CD4-positive, alpha-beta T cell treated with Interferon gamma for 1 hour (primary cell): ENCODE measurements at places on chromosomes 13 and 19.
A peak's percentile ranks its signal among the peaks of the same experiment; 100 is the strongest.

DNA sequence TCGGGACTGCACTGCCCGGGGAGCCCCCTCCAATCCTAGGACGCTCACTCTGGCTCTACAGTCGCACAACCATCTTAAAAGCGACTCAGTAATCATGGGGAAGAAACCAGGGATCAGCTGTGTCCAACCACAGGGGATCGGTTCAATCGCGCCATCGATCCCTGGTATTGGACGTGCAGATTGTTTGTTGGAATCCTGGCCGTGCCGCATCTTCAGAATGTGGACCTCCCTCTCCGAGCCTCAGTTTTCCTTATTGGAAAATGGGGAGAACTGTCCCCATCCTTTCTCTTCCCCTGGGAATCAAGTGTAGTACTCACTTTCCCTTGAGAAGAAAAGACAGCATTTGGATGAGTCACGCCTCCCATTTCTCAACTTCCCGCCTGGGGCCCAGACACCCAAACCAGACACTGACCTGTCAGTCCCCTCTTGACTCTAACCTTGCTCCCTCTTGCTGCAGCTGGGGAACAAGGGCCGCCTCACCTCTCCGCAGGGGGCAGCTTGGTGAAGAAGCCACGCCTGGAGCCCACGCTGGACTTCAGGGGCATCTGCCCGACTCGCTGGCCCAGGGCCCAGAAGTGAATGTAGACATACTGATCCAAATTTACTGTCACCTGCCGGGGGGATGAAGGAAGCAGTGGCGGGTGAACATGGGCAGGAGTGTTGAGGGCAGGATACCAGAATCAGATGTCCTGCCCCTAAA, 17.6 kb downstream of the EMP3 start:
- no peak for DNase-seq

- no peak for DNase-seq
These were observed 178.3 kb upstream of the RFC3 start for GRCh38 chr13:33639626-33640080.

GRCh38 chr13:20351281-20352022, 119.3 kb upstream of the GJB6 start:
- DNase-seq, result no peak

GRCh38 chr13:104769545-104769944, 1703.3 kb upstream of the SLC10A2 start:
- DNase-seq, result no peak

DNA sequence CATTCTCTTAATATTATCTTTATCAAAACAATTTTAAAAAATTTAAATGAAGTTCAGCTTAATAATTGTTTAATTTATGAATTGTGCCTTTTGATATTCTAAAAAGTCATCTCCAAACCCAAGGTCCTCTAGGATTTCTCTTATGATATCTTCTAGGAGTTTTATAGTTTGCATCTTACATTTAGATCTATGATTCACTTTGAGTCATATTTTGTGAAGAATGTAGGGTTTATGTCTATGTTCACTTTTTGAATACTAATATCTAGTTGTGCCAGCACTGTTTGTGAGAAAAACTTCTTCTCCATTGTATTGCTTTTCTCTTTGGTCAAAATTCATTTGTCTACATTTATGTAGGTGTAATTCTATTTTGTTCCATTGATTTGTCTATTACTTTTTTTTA, 1068.4 kb upstream of the SPRY2 start:
- DNase-seq, result no peak

GRCh38 chr19:46291829-46292228, 5.0 kb upstream of the HIF3A start:
- DNase-seq, result no peak

GRCh38 chr19:48210005-48210404, 39.5 kb downstream of the ZSWIM9 start:
- no peak for DNase-seq

DNA sequence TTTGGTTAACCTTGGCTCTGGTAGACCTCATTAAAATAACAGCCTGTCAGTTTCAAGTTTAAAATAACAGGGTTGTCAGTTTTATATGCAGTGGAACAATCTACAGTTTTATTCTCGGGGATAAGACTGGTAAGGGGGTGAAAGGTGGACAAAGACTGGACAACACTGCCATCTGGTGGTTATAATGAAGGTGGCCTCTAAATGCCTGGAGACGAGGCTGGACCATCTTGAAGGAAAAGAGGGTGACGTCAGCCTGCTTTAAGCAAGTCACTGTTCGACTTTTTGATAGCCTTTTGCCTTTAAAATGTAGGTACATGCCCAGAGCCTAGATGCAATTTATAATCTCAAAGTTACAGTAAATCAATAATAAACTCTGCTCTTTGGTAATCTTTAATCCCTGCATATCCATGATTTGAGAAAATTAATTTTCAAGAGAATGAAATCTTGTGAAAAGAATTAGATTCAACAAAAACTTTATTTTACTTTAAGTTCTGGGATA, 117.0 kb downstream of the DCT start:
- peak; percentile 51 for DNase-seq

DNA sequence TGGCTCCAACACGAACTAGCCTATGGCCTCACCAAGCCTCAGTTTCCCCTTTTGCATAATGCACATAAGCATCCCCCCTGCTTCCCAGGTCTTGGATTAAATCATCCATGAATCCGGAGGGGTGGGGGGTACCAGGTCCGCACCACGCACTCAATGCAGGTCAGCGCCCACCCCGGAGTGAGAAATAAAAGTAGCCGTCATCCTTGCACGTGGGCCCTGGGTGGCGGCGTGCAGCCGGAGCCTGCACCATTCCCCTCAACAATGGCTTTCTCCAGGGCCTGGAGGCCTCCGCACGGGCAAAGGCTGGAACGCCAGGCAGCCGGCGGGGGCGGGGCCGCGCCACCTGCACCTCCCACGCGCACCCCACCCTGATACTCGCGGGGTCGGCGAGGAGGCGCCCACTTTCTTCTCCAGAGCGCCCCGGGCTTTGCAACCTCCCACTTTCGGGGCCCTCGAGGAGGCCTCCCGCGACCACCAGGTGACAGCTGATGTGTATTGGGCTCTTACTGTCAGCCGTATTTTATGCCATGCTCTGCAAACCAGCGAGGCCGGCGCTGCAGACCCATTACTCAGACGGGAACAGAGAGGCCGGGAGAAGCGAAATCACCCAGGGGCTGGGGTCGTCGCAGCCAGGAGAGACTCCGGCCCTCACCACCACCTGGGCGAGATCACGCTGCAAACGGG, 767 bp upstream of the GADD45B start:
- DNase-seq, result peak; percentile 46

GRCh38 chr13:30002577-30002976, 152.2 kb upstream of the UBL3 start:
- DNase-seq, result no peak

- DNase-seq, result no peak
These were observed 54.0 kb upstream of the CNMD start for GRCh38 chr13:52793515-52794061.

DNA sequence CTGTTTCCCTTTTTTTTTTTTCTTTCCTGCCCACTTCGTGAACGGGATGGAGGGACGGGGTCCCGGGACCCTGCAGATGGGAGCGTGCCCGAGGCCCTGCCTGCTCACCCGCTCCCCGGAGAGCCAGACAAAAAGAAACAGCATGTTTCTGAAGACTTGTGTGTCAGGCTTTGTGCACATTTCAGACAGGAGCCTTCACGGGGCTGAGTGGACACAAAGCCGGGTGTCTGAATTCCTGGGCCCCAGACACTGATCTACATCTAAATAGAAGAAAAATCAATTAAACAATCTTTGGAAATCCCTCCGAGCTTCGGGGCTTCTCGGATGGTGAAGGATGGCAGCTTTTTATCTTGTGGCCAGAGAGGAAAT, 4.2 kb downstream of the PGPEP1 start:
- DNase-seq, result no peak

GRCh38 chr13:75395901-75396300, 86.1 kb downstream of the TBC1D4 start:
- no peak for DNase-seq

DNA sequence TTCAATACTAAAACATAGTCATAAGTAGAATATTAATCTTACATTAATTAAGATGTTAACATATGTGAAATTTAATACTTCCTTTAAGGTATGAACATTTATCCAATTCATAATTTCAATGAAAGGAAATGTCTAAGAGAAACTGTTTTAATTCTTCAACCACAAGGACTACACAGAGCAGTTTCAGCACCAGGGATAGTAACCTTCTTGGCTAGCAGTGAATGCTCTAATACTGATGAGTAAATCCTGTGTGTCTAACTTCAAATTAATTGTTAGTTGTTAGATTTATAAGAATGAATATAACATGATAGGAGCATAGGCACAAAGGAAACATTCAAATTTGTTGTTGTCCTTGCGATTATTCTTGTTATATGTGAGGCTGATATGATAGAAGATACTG, 15.6 kb upstream of the NBEA start:
- DNase-seq, result no peak

GRCh38 chr19:16263141-16263761, 61.4 kb upstream of the KLF2 start:
- DNase-seq, result peak; percentile 34

DNA sequence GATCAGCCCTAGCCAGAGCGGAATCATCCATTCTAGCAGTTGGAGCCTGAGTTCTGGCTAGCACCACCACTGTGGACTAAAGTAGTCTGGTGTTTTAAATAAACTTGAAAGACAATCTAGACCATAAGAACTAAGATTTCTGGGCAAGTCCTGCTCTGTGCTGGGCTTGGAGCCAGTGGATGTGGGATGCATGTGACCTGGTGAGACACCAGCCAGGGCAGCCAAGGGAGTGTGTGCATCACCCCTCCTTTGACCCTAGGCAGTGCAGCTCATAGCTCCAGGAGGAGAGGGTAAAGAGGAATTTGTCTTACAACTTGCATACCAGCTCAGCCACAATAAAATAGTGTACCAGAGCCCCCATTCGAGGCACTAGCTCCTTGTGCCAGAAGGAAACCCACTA, 21.0 kb downstream of the ITGBL1 start:
- no peak for DNase-seq

GRCh38 chr19:35846038-35846668, 6.2 kb downstream of the NPHS1 start:
- DNase-seq, result no peak

DNA sequence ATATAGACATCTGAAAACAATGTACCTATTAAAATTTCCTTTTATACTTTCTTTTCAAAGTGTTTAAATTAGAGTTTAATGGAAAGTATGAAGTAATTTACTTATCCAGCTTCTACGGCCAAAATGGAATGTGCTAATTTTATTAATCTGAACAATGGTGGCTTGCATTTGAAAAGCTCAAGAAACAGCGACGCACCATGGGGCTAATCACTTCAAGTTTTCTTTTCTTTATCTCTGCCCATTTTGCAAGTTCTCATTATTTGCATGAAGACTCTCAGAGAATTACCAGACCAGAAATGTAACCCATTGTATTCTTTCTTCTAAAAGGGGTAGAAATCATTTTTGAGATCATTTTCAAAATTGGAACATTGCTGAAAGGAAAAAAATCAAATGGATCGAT, 204.0 kb upstream of the STARD13 start:
- no peak for DNase-seq

DNA sequence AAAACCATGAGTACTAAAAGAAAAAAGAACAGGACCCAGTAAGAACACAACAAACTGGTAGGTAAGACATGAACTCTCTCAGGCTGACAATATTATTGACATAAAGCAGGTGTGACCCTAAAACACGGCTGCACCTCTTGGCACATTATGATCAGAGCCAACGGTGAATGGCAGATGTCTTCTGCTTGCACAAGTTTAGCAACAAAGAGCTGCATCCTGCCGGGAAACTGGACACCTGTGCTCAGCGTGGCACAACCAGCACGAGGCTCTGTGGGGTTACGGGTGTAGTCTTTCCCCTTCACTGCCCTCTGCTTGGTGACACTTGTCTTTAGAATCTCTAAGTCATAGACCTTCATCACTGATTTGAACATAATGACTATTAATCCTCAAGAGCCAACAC, 97.9 kb downstream of the DOCK9 start:
- DNase-seq, result no peak

- DNase-seq, result no peak
These were observed 38.5 kb upstream of the MAB21L1 start for GRCh38 chr13:35514801-35515502.

GRCh38 chr19:41218615-41219507, at the start of gene AXL:
Gene AXL, plus strand, starts transcription at chr19:41219223. Its CDS starts 170 bp downstream, at chr19:41219393.
- no peak for DNase-seq

DNA sequence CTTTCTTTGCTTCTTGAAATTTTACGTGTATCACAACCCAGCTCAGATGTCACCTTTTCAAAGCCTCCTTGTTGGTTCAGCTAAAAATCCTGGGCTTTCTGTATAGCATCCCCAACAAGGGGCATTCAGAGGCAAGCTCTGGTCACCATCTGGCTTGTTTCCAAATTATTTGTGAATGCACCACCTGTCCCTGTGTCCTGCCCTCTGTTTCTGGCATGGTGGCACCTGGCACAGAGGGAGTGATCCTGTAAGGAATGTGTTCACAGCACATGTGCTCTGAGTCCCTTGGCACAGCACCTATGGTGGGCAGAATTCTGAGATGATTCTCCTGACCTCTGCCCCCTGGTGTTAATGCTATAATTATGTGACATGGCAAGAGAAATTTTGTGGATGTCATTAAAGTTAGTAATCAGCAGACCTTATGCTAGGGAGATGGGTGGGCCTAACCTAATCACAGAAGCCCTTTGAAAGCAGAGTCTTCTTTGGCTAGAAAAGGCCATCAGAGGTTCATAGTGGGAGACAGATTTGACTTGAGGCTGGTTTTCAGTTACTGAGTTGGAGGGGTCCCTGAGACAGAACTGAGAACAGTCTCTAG, 76.3 kb downstream of the ZNF429 start:
- no peak for DNase-seq

DNA sequence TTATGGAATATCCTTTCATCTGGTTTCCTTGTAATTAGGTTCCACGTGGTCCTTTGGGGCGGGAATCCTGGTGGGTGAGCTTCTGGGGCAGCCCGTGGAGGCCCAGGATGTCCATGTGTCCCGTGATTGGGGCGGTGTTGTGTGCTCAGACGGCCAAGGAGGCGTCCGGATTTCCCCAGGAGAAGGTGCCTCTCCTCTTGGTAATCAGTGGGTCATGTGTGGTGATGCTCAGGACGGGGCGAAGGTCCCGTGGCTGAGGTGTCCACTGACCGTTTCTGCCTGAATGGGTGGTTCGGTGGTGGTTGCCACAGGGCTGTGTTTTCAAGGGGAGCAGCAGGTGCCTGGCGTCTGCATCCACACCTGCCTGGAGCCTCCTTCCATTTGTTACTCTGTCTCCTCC, 52.2 kb upstream of the F7 start:
- DNase-seq, result no peak

- peak; percentile 70 for DNase-seq
These were observed 7.2 kb upstream of the ZNF606 start for GRCh38 chr19:58009666-58010301.
